Foreskin fibroblast (primary cell): ENCODE measurements at places on chromosomes 3 and 15.

DNA sequence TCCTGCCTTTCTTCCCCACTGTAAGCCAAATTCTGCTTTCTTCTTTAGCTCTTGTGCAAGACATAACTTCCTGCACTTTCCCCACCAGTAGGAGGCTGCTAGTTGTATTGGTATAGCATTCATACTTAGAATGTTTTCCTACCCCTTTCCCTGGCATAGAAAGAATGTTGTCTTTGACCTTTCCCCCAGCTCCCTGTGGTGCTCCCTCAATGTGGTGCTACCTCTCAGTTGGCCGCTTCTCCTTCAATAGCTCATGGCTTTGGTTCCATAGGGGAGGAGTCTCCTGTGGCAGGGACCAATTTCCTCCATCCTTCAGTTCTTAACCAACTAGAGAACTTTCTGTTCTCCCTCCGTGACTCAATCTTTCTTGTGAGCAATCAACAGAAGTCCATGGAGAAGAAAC, 67.5 kb upstream of the AKAP13 start:
- peak; percentile 47 for DNase-seq

GRCh38 chr15:72196409-72197040, 1.1 kb downstream of the GRAMD2A start:
- DNase-seq: no peak

- no peak for DNase-seq
These were observed 111.7 kb downstream of the CYP19A1 start for GRCh38 chr15:51226576-51227210.

- no peak for DNase-seq
These were observed 12.4 kb downstream of the GLYCTK start for GRCh38 chr3:52299879-52300611.

GRCh38 chr3:56878074-56878473, 76.3 kb upstream of the ARHGEF3 start:
- peak; percentile 3 for DNase-seq

GRCh38 chr3:64345371-64345770, 120.1 kb upstream of the PRICKLE2 start:
- DNase-seq: peak; percentile 79

DNA sequence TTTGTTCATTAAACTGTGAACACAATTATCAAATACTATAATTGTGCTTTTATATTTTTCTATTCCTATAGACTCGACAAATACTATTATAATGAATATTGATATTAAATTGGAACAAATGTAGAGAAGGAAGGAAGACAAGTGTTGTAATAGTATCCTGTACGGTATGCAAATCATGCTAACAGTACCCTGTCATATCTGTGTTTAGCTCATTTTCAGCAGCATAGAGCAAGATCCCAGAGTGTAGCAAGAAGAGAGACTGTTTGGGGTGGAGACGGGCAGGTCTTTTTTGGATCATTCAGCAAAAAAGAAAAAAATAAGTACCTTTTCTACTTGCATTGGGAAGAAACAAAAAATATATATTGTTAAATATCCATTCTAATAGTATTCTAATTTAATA, 224.1 kb downstream of the TPRG1 start:
- no peak for DNase-seq

DNA sequence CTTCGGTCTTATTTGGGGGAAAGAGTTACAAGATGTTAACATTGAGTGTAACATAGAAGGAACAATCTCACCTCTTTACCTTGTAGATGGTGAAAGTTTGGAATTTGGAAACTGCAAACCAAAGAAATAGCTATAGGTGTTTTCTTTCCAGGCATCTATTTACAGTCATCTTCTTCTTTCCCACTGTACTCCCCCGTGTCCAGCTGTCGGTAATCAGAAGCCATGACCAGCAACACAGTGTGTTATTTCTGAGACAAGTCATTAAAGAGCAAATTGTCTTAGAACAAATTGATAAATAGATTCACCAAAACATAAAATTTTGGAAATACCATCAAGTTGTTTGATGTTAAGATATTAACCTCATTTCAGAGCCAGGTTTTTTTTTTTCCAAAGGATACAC, 590.5 kb upstream of the NAALADL2 start:
- no peak for DNase-seq

DNA sequence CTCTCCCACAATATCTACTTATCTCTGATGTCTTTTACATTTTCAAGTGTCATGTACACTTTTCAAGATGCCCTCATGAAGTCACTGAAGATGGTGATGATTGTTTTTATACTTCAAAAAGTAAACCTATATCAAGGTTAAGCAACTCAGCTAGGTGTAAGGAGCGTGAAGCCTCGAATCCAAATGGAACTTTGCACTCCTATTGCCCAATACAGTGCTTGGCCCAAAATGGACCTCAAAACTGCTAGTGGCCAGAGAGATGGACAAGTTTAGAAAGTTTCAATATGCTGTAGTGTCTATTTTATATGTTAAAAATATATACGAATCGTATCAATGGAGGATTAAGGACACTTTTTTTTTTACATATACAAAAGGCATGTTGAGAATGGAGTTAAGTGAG, 167.7 kb downstream of the CHL1 start:
- no peak for DNase-seq

DNA sequence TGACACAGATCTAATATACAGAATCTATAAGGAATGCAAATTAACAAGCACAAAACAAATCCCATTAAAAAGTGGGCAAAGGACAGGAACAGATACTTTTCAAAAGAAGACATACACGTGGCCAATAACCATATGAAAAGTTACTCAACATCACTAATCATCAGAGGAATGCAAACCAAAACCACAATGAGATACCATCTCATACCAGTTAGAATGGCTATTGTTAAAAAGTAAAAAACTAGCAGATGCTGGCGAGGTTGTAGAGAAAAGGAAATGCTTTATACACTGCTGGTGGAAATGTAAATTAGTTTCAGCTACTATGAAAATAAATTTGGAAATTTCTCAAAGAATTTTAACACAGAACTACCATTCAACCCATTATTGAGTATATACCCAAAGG, 50.7 kb downstream of the ADAMTS17 start:
- DNase-seq: no peak
